NCI-H1105 treated with DMSO at 0.1 percent for 48 hours (cell line): ENCODE measurements at places on chromosomes 4 and X.

GRCh38 chr4:56637154-56637553 is 43.9 kb downstream of the HOPX start:
- DNase-seq: no peak

DNA sequence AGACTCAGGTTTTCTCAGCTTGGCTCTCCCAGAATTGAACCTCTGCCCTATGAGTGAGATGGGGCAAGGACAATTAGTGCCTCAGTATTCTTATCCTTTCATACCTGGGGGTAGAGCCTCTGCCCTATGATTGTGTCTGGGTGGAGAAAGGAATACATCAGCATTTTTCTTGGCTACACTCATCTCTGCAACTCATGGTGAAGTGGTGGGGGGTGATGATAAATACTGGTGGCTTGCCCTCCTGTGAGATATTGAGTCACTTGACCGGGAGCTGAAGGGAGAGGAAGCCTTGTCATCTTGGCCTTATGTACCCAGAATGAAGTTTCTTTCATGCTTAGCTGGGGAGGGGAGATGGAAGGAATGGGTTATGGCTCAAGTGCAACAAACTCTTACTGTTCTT is 71.3 kb upstream of the ENOX2 start:
- no peak for DNase-seq

GRCh38 chr4:168667376-168667775 is 170.5 kb downstream of the PALLD start:
- no peak for DNase-seq

GRCh38 chrX:40462795-40463194 is 118.0 kb upstream of the ATP6AP2 start:
- DNase-seq: no peak

GRCh38 chr4:52751487-52751911 is 274 bp upstream of the ERVMER34-1 start:
- no peak for DNase-seq
